ENCODE measurements at places on chromosomes 16 and 17. TPM values are rescaled to one million over a fixed set of nuclear protein-coding genes. Genes with fewer than 3 reads are reported as not detected.

PRAC2 gene
- total RNA-seq: 7.9 TPM

IL34 gene
- 1.4 TPM for total RNA-seq

FA2H gene
- total RNA-seq: not detected

PYDC1 gene
- not detected for total RNA-seq

EVPL gene
- 0.16 TPM for total RNA-seq

RAB37 gene
- 0.24 TPM for total RNA-seq

PRSS8 gene
- total RNA-seq: 79.1 TPM

EVPLL gene
- not detected for total RNA-seq

MC1R gene
- total RNA-seq: 6.7 TPM

MKS1 gene
- 35.8 TPM for total RNA-seq

CNGB1 gene
- total RNA-seq: 0.27 TPM

DNA sequence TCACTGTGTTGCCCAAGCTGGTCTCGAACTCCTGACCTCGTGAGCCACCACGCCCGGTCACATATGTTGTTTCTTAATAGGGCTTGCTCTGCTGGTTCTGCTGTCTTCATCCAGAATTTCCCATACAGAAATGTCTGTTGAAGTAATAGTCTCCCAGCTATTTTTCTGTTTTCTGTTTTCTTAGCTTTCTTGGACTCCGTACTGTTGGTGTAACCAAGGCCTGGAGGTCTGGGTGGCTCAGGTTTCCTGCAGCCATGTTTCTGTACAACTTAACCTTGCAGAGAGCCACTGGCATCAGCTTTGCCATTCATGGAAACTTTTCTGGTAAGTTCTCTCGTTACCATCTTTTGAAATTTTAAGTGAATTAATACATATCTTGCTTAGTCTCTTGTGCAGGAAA is 2.8 kb downstream of the SF3B3 start:
- DNase-seq: no peak

- DNase-seq: no peak
Observed at GRCh38 chr16:5642436-5642835, 544.8 kb upstream of the EEF2KMT start.

DNA sequence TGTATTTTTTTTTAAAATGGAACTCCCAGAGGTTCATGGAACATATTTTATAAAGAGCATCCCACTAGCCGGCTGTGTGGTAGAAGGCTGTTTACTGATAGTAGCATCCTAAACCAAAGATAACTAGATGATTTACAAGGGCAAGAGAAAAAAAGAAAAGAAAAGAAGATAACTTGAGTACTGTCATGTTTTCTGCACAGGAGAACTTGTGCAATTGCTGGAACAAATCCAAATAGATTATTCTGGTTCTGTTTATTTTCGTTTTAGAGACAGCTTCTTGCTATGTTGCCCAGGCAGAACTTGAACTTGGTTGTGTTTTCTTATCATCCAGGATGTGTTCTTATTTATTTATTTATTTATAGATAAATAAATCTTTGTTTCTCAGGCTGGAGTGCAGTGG is 20.9 kb upstream of the PPM1D start:
- no peak for DNase-seq

DNA sequence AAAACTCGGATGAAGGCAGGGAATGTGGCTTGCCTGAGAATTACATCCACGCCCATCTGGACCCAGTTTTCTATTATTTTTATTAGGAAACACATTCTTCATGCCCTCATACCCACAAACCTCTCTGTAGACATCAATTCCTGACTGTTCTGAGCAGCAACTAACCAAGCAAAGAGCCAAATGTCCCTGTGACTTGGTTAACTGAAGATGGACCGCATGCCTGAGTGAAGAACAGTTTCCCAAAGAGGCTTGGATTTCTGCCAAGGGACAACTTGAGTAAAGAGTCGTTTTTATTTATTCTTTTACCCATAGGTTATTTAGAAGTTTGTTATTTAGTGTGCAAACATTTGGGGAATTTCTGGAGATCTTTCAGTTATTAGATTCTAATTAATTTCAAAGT is 259.8 kb downstream of the GRIN2A start:
- no peak for DNase-seq

GRCh38 chr17:63986821-63987220 is 11.3 kb upstream of the PRR29 start:
- no peak for DNase-seq

GRCh38 chr17:68870161-68870826 is 84.9 kb downstream of the ABCA8 start:
- DNase-seq: no peak

GRCh38 chr16:68396481-68396880 is 51.8 kb downstream of the SMPD3 start:
- no peak for DNase-seq

DNA sequence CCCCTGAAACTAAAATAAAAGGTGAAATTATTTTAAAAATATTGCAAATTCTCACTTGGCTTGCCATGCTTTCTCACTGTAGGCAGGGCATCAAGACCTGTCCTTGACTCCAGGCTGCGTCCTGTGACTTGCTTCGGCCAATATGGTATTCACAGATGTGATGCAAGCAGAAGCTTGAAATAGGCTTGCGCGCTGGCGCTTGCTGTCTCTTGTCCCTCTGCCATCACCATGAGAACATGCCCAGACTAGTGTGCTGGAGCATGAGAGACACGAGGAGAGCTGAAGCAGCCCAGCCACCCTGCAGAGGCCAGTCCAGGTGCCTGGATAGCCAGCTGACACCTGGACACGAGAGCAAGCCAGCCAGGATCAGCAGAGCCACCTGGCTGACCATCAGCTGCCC is 21.8 kb upstream of the ZKSCAN2 start:
- DNase-seq: no peak

DNA sequence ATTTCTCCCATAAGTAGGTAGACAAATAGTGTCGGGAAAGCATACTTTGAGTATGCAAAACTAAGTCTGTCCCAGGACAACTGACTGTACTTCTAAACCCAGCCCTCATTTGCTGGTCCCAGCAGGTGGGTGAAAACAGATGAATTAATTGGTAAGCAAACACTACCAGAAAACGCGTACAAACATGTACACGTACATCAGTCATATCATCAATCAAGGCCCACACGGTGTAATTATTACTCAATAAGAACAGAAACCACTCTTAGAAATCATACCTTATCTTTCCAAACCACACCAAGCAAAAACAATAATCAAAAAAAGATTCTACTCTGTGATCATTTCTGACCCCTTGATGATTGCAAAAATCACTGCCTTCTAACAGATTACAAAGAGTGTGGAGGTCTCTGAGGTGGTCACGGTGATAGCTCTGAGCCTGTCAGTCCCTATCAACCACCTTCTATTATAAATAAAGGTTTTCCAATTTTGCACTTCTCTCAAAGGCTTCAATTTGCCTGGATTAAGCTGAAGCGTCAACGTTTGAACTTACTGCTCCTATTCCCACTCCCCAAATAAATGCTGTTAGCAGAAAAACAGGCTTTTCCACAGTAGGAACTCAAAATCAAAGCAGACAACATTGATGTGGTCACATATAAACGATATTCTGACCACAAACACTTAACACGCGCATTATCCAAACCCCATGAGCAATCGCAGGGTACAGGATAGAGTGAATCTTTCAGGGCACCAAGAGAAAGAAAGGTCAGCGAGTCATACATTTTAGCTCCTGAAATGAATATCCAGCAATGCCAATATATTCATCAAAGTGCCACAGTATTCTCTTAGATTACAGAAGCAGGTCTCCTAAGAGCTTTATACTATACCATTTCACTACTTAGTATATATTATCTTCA is 211.9 kb downstream of the STX8 start:
- DNase-seq: no peak

GRCh38 chr16:54936201-54936978 is 5.7 kb downstream of the IRX5 start:
- DNase-seq: peak; percentile 68

- DNase-seq: no peak
Observed at GRCh38 chr17:73933164-73933766, 270.2 kb upstream of the RPL38 start.

All from mesothelial cell of epicardium (in vitro differentiated cells).